ENCODE measurements at places on chromosomes 7 and 10.

DNA sequence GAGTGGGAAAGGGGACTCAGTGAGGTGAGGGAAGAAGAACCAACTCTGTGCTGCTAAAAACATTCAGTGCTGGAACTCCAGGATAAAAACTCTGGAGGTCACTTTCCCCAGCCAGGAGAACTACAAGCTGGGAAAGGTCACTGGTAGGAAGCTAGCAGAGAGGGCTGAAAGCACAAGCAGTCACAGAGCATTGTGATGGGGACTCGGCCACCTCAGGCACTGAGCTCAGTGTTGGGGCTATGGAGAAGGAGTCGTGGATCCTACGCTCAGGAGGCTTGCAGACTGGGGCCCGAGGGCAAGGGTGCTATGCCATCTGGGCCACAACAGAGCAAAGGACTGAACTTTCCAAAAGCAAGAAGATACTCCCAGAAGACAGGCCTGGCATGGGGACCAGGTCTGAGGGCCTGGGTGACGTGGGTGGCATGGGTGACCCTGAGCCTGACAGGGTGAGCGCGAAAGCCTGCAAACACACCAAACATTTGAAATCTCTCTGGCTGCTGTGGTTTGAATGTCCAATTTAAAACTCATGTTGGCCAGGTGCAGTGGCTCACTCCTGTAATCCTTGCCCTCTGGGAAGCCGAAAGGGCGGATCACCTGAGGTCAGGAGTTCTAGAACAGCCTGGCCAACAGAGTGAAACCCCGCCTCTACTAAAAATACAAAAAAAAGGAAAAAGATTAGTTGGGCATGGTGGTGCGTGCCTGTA, 9.8 kb upstream of the ARHGAP19 start:
- DNase-seq, result no peak

DNA sequence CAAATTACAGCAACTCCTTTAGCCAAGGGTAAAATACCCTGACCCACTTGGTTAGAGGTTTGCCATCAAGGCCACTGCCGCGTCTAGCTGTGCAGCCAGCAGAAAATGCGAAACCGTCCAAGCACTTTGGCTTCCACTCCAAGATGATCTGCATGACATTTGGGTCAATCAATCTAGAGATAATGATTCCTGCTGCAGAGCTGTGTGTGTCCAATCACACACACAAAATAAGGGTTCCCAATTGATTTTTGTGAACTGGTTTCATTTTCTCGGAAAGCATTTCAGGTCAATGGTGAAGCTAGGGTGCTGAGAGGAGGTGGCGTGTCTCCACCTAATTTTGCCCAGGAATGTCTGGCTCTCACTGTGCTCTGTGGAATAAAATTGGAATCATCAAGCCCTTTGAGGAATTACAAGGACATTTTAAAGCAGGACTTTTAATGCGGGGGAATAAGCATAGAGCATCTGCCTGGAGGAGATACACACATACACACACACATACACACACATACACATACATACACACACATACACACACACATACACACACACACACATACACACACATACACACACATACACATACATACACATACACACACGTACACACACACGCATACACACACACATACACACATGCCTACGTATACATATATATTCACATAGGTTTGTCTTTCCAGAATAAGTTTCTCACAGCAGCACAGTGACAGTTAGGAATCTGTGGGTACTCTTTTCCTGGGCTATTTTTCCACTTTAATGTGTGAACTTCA, 59.5 kb downstream of the ACADSB start:
- no peak for DNase-seq

DNA sequence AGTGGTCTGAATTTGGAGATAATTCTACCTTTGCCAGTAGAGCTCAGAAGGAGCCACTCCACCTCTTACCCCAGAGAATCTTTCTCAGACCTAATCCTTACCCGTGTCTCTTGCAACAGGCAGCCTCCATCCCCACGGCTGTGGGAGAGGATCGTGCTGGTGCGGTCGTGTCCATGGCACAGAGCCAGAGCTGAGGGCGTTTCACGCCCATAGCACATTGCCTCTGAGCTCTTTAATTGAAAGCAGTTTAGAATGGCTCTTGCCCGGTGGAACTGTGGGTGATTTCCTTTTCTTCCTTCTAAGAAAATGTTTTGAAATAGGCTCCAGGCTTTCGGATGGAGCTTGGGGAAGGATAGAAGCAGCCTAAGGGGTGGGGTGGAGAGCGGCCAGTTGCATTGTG, 41.5 kb downstream of the PRF1 start:
- DNase-seq, result no peak

DNA sequence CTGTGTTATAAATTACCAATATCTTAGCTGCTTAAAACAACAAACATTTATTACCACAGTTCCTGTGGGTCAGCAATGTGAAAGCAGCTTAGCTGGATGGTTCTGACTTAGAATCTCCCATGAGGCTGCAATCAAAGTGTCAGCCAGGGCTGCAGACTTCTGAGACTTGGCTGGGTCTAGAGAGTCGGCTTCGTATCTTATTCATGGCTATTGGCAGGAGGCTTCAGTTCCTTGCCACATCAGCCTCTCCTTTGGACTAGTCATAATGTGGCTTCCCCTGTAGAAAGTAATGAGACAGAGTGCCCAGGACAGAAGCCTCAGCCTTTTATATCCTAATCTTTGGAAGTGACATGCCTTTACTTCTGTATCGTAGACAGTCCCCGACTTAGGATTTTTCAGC, 27.3 kb downstream of the RALA start:
- DNase-seq, result no peak

- DNase-seq, result no peak
Measured at GRCh38 chr7:111080495-111081105, 10.3 kb upstream of the LRRN3 start.

DNA sequence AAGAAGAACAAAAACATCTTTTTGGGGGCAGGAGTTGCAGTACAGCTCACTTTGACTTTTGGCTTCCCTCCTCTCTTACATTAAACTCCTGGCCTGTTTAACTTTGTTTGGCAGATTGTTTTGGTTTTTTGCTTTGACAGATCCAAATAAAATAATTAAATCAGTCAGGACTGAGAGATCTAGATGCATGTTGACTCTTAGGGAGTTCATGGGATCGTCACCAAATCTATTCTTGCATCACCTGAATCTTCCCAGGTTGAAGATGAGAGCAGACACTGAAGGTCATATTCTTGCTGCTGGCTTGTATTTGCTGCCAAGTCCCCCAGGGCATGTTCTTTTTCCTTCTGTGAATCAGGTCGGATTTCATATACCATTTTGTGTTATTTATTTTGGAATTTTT, 759.4 kb downstream of the CNTNAP2 start:
- DNase-seq, result no peak

DNA sequence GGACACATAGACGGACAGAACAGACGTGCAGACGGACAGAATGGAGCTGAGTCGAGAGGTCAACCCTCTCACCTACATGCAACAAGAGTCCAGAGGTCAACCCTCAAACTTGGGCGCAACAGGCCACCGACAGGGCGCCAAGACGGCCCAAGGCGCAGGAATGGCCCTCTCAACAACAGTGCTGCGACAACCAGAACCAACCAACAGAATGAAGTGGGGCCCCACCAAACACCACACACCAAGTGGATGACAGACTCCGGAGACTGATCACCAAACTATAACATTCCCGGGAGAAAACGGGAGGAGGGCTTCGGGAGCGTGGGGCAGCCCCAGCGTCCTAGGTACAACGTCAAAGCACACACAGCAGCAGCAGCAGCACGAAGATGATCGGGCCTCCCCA, 13.4 kb downstream of the INTS1 start:
- no peak for DNase-seq
